ENCODE measurements at places on chromosomes 11 and 22.

GRCh38 chr11:12235947-12236743 is 125.8 kb downstream of the MICAL2 start:
- DNase-seq: peak; percentile 72

DNA sequence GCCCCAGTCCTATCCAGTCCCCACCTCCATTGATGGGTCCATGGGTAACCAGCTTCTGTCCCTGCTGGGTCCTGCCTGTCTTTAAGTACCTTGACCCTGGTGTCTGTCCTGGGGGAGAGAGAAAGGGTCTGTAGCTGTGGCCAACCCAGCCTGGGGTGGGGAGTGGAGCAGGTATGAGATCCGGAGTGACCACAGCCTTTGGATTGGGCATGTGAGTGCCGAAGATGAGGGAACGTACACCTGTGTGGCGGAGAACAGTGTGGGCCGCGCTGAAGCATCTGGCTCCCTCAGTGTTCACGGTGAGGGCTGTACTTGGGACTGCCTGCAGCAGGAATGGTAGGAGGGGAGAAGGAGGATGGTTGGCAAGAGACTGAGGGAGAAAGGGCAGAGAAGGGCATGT is 5.2 kb downstream of the ROBO3 start:
- DNase-seq: no peak

DNA sequence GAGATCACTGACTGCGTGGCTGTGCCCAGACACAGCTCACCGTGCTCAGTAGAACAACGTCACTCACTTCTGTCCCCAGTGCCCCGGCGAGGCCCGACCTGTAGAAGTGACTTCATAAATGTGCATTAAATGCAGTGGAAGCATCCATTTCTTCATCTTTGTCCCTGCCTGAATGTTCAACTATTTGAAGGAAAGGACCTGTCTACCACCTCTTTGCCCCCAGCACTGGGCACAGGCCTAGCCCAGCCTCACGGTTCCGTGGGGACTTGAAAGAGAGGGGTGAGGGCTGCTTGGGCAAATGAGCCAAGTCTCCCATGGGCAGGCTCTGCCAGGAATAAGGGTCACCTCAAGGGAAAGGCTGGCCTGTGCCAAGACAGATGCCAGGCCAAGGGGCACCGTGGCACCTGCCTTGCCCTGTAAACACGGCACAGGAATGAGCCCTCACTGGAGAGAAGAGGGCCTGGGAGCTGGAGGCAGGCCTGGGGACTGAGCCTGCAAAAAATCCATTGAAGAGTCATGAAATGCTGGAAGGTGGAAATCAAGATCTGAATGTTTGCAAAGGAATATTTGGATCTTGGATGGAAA is 845.3 kb downstream of the BRD1 start:
- DNase-seq: no peak

- no peak for DNase-seq
Observed at GRCh38 chr22:44439356-44440223, 58.4 kb downstream of the RTL6 start.

- DNase-seq: no peak
Observed at GRCh38 chr11:3120071-3120792, 44.9 kb downstream of the OSBPL5 start.

- no peak for DNase-seq
Observed at GRCh38 chr11:121366038-121366437, 73.5 kb downstream of the SC5D start.

- DNase-seq: no peak
Observed at GRCh38 chr11:65090628-65091027, 5.4 kb upstream of the VPS51 start.

- DNase-seq: no peak
Observed at GRCh38 chr22:22171357-22172218, 73.0 kb upstream of the VPREB1 start.

DNA sequence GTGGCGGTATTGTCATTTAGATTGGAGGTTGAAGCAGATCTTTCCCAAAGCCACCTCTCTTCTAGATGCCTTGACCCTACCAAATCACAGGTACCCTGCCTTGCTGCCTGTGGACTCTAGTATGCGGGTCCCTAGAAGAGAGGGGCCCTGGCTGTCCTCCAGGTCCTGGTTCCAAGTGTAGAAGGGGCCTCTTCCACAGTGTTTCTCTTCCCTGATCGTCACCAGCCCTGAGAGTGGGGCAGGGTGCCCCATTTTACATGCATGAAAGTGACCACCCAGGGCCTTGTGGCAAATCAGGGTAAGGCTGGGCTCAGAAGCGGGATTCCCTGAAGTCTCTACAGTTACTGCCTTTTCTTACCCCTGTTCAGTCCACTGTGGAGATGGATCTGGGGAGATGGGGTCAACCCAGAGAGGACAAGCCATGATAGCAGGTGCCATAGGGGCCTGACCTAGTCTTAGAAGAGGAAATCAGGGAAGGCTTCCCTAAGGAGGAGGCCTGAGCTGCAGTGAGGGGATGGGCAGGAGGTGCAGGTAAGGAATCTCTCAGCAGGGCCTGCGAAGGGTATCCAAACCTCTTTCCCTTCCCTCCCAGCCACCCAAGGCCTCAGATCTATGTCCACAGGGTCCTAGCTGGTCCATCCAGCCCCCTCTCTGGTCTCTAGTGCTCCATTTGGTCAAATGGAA is 1.2 kb upstream of the LRRC32 start:
- DNase-seq: no peak

DNA sequence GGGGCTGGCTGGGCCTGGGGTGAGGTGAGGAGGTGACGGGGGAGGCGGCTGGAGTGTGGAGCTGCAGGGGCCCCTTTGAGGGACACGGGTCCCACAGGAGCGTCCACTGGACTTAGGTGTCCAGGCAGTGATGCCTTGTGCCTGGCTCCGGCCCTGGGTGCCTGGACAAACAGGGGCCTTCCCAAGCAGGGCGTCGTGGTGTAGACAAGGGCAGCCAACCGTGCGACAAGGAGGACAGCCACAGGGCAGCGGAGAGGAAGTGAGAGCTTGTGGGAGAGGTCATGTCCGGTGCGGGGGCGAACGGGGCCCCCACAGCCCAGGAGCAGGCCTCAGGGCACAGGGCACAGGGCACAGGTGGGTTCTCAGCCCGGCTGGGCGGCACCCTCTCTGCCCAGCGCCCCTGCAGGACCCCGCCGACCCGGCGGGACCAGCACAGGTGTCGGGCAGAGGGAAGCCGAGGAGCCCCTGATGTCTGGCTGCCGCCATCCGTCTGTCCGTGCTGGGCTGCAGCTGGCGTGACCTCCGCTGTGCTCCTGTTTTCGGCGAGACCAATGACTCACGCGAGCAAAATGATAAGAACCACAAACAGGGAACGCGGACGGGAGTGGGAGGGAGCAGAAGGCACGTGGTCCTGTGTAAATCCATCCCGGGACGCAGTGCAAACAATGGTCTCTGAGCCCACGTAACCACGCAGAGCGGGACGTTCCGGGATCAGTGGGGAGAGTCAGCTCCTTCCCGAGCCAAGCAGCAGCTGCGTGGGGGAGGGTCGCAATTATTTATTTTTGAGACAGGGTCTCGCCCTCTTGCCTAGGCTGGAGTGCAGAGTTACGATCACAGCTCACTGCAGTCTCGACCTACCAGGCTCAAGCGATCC is 49.1 kb upstream of the A4GALT start:
- peak; percentile 59 for DNase-seq

DNA sequence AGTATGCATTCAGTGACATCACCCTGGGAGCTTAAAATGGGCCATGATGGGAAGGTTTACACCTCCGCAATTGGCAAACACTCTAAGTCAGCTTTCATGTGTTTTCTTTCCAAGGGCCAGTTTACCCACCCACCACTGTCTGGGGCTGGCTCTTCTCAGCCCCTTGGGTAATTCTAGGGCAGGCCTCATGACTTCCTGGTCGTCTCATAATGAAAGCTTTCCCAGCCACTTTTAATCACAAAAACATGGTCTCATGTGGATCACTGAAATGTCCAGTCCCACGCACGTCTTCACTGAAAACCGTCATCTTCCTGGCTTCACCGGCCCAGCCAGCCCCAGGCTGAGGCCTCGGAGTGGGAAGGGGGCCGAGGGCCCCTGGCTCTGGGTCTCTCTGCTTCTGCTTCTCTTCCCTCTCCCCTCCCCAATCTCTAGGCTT is 58.5 kb upstream of the ANO1 start:
- DNase-seq: no peak

DNA sequence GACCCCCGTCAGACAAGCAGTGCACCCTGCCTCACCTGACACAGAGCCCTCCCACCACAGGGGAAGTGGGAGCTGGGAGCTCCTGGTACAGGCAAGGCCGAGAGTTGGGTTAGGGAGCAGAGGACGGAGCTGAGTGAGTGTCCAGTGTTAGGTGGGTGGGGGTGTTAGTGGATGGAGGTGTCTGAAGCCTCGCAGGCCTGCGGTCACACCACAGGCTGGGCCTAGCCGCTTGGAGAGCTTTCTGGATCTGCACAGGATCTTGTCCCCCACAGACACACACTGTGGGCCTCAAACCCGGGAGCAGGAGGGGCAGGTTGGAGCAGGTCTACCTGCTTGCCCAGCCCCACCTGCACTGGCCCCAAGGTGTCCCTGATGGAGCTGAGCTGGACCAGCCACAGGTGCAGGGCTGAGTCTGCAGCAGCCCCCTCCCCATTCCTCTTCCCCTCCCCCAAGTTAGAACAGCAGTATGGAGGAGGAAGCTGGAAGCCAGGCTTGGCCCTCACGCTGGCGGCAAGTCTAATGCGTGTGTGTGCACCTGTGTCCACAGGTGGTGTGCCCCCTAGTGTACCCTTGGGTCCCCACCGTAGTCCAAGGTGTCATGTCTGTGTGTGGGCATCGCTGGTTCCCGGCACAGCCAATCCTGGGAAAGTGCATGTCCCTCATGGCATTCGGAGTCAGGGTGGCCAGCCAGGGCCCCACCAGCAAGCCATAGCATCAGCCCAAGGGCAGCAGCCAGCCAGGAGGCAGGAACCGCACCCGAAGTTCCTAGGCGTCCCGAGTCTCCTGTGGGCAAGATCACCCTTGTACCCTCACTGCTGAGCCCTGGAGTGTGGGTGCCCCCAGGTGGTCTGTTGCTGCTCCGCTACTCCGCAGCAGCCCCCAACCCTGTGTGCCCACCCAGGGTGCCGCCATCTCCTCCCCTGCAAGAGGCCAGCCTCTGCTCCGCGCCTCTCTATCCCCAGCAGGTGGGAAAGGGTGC is 2.0 kb upstream of the GATD1 start:
- no peak for DNase-seq

- no peak for DNase-seq
Observed at GRCh38 chr11:15806217-15806616, 550.1 kb downstream of the SOX6 start.

- DNase-seq: no peak
Observed at GRCh38 chr11:47242596-47243192, 5.9 kb downstream of the ACP2 start.

DNA sequence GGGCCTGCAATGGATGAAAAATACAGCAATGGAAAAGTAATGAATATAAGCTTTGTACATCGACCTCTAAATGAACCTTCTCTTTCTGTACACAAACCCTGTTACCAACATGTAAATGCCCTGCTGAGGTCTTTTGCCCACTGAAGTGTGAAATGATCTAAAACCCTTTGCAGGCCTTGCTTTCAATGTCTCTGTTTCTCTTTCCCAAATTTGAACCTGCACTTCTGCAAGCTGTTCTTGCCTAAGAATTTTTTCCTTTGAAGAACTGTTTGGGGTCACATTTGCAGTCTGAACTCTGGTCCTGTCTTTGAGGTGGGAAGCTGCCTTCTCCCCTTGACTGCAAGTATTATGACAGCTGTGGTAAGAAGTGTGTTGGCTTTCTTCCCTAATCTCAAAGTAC is 1237.1 kb downstream of the FAM181B start:
- no peak for DNase-seq

DNA sequence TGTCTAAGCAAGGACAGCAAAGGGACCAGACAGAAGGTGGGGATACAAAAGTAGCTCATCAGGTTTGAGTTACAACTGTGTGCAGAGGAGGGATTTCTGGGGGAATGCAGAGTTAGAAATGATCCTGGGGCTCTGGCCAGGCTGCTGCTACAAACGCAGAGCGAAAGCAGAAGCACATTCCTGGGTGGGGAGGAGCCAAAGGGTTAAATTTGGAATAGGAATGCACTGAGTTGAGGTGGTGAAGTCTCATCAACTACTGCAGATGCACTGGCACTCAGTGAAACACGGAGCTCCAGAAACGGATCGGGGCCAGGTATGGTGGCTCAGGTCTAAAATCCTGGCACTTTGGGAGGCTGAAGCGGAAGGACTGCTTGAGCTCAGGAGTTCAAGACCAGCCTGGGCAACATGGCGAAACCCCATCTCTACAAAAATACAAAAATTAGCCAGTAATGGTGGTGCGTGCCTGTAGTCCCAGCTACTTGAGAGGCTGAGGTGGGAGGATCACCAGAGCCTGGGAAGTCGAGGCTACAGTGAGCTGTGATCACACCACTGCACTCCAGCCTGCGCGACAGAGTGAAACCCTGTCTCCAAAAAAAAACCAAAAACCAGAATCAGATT is 3.2 kb downstream of the CHKA start:
- DNase-seq: peak; percentile 15

GRCh38 chr11:35525501-35526175 is at the start of gene PAMR1:
TSS of gene PAMR1 (minus strand) at chr11:35525616. CDS start at chr11:35525585, 31 bp downstream.
- no peak for DNase-seq

GRCh38 chr22:40544758-40545157 is 91.8 kb downstream of the MRTFA start:
- no peak for DNase-seq

- peak; percentile 21 for DNase-seq
Observed at GRCh38 chr11:125123947-125124617, 12.7 kb upstream of the TMEM218 start.

GRCh38 chr11:73388265-73389133 is 12.3 kb downstream of the RELT start:
- peak; percentile 82 for DNase-seq

- DNase-seq: peak; percentile 28
Observed at GRCh38 chr22:41831383-41831782, 1.5 kb upstream of the SREBF2 start.

Measured in KBM-7 (cell line).